Activated B cell treated with CpG ODN at 0.5 μM for 24 hours (primary cell): ENCODE measurements at places on chromosomes 3 and 15.

GRCh38 chr15:85639752-85640381 is 154.9 kb downstream of the KLHL25 start:
- DNase-seq, result no peak

DNA sequence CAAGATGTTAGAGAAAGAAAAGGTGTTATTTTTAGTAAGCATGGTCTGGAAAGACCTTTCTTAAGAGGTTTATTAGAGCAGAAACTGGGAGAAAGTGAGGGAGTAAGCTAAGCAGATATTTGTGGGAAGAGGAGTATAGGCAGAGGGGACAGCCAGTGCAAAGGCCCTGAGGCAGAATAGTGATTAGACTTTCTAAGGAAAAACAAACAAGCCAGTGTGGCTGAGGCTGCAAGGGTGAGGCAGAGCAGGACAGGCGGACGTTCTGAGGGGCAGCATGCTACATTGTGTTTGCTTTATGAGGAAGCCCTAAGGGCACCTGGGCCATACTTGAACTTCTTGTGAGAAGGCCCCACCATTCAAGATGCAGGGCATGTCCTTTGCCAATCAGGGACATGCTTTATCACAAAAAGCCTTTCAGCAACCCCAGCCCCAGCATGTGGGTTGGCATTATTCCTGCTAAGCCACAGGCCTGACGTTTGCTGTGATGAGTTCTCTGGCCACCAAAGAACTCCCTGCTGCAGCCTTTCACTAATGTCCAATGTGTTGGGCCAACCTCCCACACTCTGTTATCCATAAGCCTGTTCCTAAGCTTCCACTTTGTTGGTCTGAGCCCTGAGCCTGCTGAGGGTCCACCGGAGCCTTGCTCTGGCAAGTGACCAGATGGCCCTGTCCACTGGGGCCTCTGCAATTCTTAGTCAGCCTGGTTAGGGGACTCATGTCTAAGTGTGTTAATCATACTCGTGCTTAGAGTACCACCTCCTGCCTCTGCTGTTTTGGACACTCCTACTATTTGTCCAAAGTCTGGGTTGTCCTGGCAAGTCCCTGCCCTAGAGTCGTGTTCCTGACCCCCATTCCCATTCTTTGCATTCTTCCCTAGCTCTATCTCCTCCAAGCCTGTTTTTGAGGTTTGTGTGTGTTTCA is 209.9 kb upstream of the CTNNB1 start:
- no peak for DNase-seq

- no peak for DNase-seq
Measured at GRCh38 chr3:139538733-139539132, 809 bp downstream of the RBP1 start.

DNA sequence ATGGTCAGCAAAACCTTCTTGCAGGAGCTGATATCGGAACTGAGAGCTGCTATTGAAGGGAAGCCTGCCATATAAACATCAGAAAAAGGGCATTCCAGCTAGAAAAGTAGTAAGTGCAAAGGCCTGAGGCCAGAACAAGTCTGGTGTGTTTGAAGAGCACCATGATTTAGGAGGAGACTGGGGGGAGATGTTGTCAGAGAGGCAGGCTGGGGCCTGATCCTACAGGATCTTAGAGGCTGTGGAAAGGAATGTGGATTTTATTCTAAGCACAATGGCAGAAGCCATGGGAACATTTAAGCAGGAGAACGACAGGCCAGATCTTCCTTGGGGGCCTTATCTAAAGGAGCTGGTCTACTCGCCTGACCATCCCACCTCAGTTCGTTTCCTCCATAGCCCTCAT is 5.1 kb upstream of the MUC13 start:
- DNase-seq, result no peak

DNA sequence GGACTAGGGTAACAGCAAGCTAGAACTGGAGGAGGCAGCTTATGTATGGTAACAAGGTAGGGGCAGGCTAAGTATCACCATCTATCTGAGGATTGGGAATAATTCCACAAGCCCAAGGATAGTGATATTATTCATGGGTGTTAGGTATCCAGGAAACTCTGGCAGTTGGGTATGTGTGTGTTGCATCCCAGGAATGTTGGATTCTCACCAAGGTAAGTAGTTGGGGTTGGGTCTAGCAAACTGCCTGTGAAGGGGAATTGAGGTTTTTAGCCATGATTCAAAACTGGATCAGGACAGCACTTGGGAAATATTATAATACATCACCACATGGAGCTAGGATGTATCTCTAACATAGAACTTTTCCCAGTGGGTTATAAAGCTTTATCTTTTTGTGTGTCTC is 626.4 kb upstream of the GOLIM4 start:
- DNase-seq, result no peak

- DNase-seq, result no peak
Measured at GRCh38 chr3:143298886-143299535, 179.4 kb downstream of the CHST2 start.
